A172 (cell line): ENCODE measurements at places on chromosomes 6 and 20.

GRCh38 chr20:48766961-48767960 lies 60.5 kb downstream of the PREX1 start:
- DNase-seq: no peak

DNA sequence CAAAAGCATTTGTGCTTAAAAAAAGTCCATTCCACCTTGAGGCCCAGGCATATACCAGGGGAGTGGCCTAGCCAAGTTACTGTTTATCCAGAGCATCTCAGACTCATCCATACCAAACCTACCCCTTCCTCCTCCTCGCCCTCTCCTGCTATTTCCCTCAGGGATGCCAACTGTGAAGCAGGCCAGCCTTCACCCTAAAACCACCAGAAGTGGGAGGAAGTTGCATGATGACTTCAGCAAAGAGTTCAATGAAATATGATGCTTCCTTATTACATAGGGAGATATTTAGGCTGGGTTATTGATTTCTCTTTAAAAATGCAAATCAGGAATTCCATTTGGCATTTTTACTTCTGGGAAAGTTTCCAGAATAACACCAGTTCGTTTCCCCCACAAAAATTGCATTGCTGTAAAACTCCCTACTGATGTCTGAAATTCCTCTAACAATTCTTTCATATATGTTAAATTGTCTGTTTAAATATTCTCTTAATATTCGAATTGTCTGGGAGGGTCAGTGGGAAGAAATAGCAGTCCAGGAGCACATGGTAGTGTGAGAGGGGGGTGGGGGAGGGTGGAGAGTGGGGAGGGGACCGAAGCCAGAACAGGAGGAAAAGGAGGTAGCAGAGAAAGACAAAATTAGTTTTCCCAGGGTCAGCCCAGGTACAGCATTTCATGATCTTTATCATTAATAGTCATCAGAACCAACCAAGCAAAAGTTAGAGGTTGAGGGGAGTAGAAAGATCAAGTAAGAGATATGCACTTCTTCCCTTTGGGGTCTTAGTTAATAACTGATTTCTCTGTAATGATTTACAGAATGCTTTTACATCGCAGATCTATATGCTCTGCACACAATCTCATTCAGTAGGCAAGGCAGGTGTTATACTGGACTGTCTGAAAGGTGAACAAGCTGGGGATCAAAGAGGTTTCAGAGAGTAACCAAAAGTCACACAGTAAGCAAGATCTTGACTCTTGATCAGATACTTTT lies 1.7 kb upstream of the TCP11 start:
- no peak for DNase-seq

- DNase-seq: no peak
These were observed 95.3 kb downstream of the TTLL2 start for GRCh38 chr6:167420177-167420576.

- no peak for DNase-seq
These were observed 225.3 kb upstream of the EPHA7 start for GRCh38 chr6:93644611-93645010.
